HT-29 (cell line): ENCODE measurements at places on chromosomes 4 and X.

- no peak for DNase-seq
Observed at GRCh38 chr4:188076169-188076568, 33.2 kb downstream of the TRIML2 start.

DNA sequence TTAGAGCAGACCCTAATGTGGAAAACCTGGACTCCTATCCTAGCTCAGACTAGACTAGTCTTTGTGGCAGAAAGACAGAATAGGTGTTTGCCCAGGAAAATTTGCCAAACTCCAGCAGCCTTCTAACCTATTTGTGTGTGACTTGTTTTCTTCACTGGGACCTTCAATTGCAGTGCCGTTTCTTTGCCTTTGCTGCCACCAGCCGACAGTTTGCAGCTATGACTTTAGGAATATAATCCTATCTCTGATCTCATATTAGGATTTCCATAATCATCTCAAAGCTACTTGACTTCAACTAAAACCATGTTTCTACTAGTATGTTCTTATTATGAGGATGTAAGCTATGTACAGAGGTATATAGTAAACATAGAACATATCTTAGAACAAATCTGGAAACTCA is 60.2 kb upstream of the PGAM4 start:
- peak; percentile 75 for DNase-seq

GRCh38 chr4:75135068-75135825 is 202.3 kb downstream of the PARM1 start:
- no peak for DNase-seq

GRCh38 chrX:87664381-87664780 is 146.8 kb downstream of the KLHL4 start:
- peak; percentile 74 for DNase-seq

- DNase-seq, result no peak
Observed at GRCh38 chr4:41545238-41545637, 7.3 kb downstream of the LIMCH1 start.

DNA sequence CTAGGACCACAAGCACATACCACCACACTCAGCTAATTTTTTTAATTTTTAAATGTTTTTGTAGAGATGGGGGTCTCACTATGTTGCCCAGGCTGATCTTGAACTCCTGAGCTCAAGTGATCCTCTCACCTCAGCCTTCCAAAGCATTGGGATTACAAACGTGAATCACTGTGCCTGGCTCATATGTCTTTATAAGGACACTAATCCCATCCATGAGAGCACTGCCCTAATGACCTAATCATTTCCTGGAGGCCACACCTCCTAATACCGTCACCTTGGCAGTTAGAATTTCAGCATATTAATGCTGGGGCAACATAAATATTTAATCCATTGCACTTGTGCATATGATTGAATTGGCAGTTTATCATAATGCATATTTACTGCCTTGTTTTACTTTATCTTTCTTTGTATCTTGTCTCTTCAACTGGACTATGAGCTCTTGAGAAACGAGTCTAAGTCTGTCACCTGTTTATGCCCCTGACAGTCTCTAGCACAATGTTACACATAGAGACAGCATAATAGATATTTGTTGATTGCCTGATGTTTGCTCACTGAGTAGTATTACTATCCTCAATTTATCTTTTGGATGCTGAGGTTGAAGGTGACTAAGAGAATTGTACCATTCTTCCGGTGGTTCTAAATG is 172.0 kb downstream of the AASDH start:
- DNase-seq, result peak; percentile 87
